ENCODE measurements at places on chromosomes 2 and 18.

GRCh38 chr2:186058614-186059013 is 320.0 kb downstream of the FSIP2 start:
- DNase-seq, result no peak

DNA sequence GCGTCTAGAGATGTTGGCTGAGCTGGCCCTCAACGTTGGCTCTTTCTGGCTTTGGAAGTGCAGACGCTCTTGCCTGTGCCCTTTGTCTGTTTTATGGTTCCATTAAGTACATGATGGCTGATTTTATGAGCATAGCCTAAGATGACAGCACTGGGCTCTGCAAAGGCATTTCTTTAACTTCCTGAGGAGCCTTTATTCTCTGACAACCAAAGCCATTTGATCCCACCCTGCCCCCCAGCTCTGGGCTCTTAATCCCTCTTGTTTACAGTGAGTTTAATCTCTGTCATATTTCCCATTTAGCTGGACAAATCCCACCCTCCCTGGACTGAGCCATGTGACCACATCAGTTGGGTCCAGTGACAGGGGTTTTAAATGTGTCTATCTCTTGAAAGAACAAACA is 195.9 kb downstream of the ACKR3 start:
- DNase-seq, result no peak

- DNase-seq, result no peak
Measured at GRCh38 chr2:129164220-129164949, 815.1 kb upstream of the RAB6C start.

GRCh38 chr2:225526760-225527390 is 127.4 kb downstream of the NYAP2 start:
- no peak for DNase-seq

DNA sequence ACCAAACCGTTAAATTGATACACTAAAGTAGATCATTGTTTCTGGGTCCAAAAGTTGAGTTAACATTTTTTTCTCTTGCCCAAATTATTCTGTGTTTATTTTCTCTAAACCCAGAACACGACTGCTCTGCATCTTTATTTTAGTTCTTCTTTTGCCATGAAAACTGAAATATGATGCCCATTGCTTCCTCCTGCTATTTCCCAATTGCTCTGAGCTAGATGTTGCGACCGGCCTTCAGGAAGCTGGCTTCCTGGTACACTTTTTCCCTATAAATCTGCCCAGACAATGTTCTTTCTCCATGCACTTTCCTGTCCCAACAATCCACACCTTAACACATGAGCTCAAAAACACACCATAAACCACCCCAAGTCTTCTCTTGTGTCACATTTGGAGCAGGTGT is 501.4 kb downstream of the FBXO15 start:
- DNase-seq, result no peak

GRCh38 chr2:27398962-27399361 is 10.4 kb downstream of the PPM1G start:
- DNase-seq, result no peak

- no peak for DNase-seq
Measured at GRCh38 chr2:32941944-32942690, 4.6 kb upstream of the LTBP1 start.

DNA sequence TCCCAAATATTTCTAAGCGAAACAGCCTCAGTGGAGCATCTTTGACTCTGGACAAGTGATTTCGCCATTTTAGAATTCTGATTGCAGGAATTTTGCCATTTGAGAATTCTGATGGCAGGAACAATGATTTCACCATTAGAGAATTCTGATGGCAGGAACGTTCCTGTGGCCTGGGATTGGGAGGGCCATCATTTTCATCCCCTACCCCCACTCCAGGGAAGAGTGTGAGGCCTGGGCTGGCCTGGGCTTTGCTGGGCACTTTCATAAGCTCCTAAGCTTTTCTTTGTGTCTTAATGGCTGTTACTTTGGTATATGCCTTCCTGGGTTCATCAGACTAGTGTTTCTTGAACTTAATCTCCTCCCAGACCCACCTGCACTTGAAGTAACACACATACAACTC is 129.3 kb upstream of the EPAS1 start:
- DNase-seq, result no peak

DNA sequence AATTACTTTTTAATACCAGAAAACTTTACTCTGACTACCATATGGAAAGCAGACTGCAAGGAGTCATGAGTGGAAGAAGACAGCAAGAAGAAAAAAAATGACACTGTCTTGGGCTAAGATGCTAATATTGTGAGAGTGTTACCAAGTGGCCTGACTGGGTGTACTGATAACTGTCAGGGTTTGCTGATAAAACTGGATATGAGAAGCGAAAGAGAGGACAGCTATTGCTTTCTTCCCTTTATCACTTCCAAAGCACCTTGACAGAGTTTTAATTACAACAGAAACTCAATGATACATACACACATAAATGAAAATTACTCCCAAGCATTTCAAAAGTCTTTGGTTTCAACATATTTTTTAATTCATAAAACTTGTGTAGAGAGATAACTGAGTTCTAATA is 368.5 kb downstream of the ZEB2 start:
- no peak for DNase-seq

DNA sequence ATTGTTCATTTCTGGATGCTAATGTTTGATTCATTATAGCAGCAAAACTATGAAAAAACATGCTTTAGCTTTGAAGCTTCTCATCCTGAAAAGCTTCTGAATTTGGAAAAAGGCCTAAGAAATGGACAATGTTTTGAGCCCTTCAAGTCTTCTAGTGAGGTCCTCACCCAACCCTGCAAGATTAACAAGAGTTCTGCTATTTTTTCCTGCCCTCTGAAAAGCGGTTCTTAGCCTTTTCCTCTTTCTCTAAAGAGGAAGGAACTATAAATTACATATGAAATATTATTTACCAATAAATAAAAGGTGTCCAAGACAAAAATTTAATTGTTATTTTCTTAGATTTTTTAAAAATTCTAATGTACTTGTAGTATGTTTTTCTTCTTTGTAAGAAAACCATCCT is 19.9 kb upstream of the CDH19 start:
- DNase-seq, result no peak

DNA sequence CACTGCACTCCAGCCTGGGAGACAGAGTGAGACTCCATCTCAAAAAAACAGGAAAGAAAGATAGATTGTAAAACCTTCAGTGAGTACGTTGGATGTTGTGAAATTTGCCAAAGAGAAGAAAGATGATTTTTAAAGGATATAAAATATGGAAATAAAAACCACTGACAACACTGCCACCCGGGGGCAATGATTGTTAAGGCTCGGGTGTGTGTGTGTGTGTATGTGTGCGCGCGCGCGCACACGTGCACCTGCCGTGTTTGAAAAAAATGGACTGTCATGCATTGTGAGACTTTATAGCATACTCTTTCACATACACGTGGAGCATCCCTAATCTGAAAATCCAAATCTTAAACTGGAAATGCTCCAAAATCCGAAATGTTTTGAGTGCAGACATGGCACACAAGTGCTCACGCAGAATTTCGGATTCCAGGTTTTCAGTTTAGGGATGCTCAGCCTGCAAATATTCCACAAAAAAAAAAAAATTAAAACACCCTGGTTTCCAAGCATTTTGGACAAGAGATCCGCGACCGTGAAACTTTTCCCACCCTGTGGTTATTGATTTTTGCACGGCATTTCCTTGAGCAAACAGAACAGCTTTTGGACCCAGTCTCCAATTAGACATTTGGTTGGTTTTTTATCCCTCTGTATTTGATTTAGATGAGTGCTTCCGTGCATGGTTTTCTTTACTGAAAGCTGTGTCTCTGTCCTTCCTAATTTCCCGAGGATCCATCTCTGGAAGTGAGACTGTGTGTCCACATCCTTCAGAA is 269.2 kb downstream of the AGAP1 start:
- no peak for DNase-seq

- no peak for DNase-seq
Measured at GRCh38 chr2:151408788-151409600, 708 bp upstream of the RIF1 start.

DNA sequence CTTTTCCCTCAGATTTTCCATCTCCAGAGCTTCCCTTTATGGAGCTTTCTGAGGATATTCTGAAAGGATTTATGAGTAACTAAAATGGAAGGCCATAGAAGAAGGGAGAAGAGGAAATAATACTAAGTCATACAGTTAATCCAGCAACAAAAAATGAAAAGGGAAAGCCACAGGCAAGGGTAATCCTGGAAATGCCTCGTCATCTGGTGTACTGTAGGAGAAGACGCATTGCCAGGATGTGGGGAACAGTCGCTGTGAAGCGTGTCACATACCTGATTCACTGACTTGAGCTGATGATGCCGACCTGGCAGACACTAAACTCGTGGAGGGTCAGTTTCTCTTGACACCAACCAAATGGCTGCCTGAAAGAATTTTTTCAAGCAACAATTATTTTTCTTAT is 34.7 kb upstream of the ALPP start:
- DNase-seq, result no peak

GRCh38 chr18:42429196-42429595 is 474.2 kb downstream of the PIK3C3 start:
- no peak for DNase-seq

- no peak for DNase-seq
Measured at GRCh38 chr2:158239271-158239670, 137.6 kb downstream of the UPP2 start.

DNA sequence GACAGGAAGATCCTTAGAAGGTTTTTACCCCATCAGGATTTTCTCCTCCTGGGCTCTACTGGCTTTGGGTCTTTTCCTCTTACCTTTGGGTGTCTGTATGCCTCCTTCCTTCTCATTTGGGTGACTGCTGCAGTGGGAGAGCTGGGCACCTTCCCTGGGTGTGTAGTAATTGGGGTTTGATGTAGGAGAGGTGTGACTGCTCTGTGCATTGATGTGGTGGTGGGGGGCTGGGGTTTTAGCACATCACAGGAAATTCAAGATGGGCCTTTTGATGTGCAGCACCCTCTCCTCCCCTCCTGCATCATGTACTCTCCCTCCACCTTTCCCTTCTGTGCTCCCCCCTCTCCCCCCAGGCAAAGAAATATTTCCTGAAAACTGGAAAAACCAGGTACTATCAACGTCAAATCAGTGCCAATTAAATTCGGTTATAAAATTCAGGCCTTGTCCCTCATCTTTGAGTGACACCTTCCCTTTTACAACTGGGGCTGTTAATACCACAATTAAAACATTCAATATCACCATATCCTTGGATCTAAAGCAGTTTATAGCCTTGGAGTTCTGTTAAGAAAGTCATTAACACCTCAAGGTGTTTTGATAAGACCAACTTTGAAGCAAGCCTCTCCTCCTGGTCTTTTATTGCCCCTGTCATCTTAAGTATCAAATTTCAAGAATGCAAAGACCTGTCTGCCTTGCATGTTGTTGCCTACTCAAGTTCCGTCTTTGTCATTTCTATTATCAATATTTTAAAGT is 23.3 kb downstream of the EDAR start:
- DNase-seq, result no peak

DNA sequence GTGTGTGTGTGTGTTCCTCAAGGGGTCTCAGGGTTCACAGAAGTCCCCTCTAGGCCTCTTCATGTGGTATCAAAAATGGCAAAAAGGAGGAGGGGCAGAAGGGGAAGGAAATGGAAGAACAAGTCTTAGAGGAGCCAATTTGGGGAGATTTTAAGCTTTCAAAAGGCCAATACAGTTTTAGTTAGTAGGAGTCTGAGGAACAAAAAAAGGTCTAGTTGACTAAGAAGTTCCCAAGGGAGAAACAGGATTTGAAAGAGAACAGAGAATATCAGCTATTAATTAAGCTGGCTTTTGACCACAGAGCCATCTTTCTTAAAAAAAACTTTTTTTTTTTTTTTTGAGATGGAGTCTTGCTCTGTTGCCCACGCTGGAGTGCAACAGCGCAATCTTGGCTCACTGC is 7.1 kb downstream of the RNF125 start:
- no peak for DNase-seq

DNA sequence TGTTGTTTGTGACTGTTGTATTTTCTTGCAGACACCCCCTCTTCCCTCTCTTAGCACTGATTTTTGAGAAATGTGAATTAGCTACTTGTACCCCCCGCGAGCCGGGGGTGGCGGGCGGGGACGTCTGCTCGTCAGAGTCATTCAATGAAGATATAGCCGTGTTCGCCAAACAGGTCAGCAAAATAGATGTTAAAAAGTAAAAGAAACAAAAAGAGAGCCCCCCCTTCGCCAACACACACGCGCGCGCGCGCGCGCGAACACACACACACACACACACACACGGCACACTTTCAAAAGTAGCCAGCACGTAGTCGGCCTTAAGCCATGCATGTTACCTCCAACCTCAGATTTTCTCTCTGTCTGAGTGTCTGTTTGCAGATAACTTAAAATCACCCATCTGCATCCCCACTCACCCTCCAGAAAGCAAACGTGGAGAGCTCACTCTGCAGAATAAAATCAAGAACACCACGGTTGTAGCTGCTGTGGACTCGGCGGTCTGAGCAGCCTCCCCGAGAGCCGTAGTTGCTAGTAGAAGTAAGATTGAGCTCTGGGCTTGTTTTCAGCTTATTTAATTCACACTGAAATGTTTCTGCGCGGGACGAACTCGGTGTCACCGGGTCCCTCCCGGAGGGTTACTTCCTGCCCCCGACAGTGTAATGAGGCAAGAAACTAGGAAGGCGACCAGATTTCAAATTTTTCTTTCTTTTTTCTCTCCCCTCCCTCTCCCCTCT is 5.1 kb downstream of the MEIS1 start:
- DNase-seq, result no peak

DNA sequence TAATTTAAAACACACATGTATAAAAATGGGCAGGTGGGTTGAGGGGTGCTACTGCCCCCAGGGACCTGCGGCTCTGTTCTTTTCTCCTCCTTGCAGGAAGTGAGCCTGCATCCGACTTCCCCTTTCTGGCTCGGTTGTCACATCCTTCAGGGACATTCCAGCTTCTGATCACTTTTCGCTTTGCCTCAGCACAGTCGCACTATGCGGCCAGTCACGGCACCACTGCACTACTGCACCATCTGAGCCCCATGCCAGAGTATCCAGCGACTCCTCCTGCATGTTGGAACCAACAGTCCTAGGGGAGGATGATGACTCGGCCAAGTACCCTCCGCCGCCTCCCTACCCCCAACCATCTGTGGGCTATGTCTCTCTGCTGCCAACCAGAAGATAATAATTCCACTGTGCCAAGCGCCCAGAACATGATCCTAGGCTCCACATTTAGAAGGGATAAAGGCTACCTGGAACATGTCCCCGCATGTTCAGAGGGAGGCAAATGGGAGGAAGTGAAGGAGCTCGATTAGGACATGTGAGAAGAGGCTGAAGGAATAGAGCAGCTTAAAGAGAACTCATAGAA is 17.6 kb downstream of the CDC42EP3 start:
- no peak for DNase-seq

DNA sequence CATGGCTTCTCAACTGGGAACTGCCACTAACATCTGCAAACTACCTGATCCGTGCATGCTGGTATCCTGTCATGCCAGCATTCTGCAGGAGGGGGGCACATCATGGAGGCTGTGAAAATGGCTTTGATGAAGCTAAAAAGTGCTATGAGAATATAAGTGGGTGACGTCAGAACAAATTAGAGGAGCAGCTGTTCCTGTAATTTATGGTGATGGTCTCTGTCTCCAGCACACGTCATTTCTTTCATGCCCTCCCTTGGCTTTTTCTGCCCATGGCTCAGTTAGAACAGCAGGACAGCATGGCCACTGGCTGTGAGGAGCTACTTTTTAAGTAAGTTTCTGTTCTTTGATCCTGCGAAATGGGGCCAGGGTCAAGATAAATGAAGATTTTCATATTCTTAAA is 466.3 kb downstream of the THSD7B start:
- DNase-seq, result no peak
